ENCODE measurements at places on chromosomes 5 and 9.

GRCh38 chr5:115087951-115088350 is 81.8 kb downstream of the TRIM36 start:
- DNase-seq = no peak

GRCh38 chr9:101716629-101717028 is 21.8 kb downstream of the GRIN3A start:
- no peak for DNase-seq

GRCh38 chr5:76810236-76810635 is 8.6 kb upstream of the F2RL1 start:
- no peak for DNase-seq

DNA sequence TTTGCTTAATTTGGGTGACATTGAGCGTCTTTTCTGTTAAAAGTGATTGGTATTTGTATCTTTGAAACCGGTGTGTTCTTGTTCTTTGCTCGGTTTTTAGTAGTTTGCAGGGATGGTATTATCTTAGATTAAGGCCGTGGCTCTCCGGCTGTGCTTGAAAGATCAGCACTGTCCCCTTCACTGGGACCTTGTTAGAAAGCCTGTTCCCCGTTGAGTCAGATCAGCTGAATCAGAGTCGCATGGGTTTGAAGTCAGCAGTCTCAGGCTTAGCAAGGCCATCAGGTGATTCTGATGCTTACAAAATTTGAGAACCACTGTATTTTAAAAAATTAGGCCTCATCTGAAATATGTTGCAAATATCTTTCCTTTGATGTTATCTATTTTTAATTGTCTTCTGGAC is 5.0 kb downstream of the DIRAS2 start:
- no peak for DNase-seq

DNA sequence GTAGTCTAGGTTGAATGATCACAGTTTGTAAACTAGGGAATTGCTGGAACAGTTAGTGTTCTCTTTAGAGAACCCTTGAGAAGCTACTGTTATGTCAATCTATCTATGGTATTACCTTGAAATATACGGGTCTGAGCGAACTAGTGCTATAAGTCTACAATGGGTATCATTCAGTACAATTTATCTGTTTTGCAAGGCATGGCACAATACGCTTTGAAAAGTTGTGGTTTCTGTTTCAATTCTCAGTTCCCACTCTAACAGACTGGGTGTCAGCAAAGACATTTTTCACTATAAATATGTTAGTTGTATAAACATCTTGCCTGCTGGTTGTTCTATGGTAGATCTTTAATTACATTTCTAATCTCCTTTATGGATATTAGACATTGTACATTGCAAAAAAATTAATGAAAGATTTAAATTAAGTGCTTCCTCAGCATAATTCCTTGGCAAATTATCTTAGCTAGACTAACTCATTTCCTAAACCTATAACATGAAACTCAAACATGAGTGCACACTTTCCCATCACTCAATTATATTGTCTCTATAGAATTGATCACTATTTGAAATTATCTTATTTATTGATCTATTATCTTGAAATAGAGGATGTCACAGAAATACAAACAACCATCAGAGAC is 24.9 kb upstream of the SLCO6A1 start:
- no peak for DNase-seq

DNA sequence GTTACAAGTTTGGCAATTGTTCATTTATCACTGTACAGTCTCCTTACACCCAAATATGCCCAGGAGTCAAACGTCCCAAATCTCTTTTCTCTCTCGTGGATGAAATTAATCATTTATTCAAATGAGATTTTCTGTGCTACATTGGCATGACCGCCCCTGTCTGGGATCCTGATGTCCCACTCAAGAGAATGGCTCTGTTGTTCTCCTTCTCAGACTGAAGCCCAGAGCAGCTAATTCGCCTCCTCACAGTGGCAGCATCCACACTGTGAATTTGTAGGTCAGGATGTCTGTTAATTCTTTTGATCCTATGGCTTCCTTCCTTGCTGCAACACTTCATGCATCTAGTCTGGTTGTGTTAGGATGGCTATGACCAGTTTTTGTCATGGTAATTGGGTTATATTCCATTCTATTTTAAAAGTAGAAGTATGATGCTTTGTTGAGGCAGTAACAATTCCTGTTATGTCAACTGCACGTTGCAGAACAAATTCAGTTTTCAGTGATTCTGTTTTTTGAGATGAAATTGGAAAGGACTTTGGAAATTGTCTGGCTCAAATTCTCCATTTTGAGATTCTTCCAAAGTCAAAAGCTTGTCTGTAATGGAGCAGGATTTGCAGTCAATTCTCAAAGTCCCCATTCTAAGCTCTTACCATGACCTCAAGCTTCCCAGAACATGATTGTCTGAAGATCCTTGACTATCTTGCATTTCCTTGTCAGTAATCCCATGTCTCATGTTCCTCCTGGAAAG is 141.5 kb upstream of the GAS1 start:
- DNase-seq = no peak

All from stimulated activated CD8-positive, alpha-beta memory T cell treated with anti-CD3 and anti-CD28 coated beads, Interleukin-7, amount 100 ng/mL, for 48 hours (primary cell).